ENCODE measurements at places on chromosomes 16 and 17. TPM values are rescaled to one million over a fixed set of nuclear protein-coding genes. Genes with fewer than 3 reads are reported as not detected.

- no peak for DNase-seq
Observed at GRCh38 chr16:75287708-75288107, 36.3 kb upstream of the BCAR1 start.

The FBXW10B gene
- 0.21 TPM for polyA plus RNA-seq

DNA sequence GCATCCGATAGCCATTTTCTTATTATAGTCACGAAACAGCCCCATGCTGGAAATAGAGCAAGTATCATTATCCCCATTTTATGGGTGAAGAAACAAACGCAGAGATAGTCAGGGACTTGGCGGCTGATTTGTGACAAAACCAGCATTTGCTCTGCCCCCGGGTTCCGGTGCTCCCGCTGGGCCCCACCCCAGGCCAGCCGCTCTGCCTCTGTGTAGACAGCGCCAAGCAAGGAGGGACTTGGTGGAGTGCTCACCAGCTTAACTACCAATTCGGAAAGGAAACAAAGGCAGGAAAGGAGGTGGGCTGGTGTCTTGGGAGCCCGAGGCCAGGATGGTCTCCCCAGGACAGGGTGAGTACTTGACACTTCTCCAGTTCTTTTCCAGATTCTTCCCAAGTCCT, 10.0 kb downstream of the SRL start:
- DNase-seq: no peak

DNA sequence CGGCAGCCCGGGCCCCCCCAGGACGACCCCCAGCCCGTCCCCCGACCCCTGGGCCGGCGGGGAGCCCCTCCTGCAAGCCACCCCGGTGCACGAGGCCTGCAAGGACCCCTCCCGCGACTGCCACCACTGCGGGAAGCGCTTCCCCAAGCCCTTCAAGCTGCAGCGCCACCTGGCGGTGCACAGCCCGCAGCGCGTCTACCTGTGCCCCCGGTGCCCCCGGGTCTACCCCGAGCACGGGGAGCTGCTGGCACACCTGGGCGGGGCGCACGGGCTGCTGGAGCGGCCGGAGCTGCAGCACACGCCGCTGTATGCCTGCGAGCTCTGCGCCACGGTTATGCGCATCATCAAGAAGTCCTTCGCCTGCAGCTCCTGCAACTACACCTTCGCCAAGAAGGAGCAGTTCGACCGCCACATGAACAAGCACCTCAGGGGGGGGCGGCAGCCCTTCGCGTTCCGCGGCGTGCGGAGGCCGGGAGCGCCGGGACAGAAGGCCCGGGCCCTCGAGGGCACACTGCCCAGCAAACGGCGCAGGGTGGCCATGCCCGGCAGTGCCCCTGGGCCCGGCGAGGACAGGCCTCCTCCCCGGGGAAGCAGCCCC, 15.6 kb upstream of the ZFPM1 start:
- peak; percentile 74 for DNase-seq

- no peak for DNase-seq
Observed at GRCh38 chr16:68289621-68290329, 21.0 kb downstream of the SLC7A6OS start.

- no peak for DNase-seq
Observed at GRCh38 chr16:28496844-28497243, 2.4 kb downstream of the APOBR start.

GRCh38 chr17:28788100-28788499, 44.3 kb downstream of the TRAF4 start:
- DNase-seq: no peak

The ASIC2 gene
- not detected for polyA plus RNA-seq

The CCDC200 gene
- 6.1 TPM for polyA plus RNA-seq

DNA sequence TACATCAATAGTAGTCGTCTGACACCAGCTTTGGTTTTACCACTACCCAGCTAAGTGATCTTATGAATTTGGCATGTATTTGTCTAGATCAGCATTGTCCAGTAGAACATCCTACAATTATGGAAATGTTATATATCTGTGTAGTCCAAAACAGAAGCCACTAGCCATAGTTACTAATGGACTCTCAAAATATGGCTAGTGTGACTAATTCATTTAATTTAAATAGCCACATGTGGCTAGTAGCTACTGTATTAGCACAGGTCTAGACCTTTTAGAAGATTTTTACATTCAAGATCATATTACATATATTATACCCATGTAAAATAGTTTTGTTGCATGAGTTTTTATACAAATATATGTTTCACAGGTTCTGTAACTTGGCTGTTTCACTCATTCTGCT, 27.0 kb upstream of the NFAT5 start:
- no peak for DNase-seq

The MYADML2 gene
- 17.1 TPM for polyA plus RNA-seq

- DNase-seq: no peak
Observed at GRCh38 chr17:2948721-2949468, 114.5 kb downstream of the OR1D5 start.

DNA sequence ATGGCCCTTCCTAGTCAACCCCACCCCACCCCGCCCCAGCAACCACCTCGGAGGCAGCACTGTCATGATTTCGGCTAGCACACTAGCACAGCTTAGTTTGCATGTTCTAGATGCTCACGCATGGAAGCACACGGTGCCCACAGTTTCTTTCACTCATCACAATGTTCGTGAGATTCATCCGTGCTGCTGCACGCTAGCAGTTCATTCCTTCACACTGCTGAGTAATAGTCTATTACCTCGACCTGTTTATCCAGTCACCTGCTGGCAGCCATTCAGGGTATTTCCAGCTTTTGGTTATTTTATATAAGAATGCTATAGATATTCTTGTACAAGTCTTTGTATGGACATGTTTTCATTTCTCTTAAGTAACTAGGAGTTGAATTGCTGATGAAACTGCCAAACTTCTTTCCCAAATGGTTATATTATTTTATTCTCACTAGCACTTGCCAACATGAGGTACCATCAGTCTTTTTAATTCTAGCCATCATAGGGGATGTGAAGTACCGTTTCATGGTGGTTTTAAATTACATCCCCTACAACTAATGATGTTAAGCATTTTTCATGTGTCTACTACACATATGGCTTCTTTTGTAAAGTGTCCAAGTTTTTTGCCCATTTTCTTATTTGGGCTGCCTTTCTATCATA, 75.7 kb downstream of the CYTH1 start:
- DNase-seq: no peak

- DNase-seq: no peak
Observed at GRCh38 chr17:9446528-9446927, 129.1 kb downstream of the STX8 start.

DNA sequence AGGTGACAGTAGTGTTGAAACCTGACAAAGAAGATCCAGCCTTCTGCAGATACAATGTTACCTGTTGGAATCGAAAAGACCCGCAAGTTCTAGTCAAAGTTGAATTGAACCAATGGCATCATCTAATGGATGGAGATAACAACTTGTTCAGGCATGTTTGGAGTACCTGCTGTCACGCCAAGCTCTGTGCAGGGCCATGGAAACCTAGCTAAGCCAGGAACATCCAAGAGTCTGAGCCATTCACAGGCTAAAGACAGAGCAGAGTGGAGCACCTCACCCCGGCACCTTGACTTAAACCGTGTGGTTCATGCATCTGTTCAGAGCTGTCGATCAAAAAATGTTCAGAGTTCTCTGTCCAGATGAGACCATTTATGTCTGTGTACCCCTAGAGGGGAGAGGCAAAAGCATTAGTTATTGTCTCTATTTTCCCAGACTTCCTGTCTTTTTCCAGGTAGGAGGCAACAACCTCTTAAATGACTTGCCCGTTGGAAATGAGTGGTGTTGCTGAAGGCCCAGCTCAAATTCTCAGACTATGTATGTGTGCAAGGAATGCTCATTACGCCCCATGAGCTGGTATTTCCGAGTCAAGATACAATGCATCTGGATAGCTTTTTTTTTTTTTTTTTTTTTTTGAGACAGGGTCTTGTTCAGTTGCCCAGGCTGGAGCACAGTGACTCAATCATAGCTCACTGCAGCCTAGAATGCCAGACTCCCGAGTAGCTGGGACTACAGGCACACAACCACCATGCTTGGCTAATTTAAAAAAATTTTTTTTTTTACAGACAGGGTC, 44.9 kb upstream of the XYLT1 start:
- no peak for DNase-seq

The BEAN1 gene
- polyA plus RNA-seq: 2.9 TPM

DNA sequence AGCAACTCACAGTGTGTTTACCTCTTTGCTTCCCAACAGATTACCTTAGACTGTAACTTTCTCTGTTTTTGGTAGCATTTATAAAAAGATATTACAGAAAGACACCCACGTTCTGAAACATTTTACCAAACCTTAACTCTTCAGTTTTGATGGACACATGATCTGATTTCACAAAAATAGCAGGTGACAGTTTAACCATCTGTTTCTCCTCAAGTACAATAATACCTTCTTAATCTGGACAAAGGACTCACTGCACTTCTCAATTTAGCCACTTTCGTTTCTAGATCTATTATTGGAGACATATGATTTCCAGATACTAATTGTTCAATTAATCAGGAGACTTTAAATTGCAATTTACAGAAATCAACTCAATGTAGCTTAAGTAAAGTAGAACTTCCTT, 703.8 kb upstream of the KIF2B start:
- no peak for DNase-seq

The RNF135 gene
- 1.4 TPM for polyA plus RNA-seq

DNA sequence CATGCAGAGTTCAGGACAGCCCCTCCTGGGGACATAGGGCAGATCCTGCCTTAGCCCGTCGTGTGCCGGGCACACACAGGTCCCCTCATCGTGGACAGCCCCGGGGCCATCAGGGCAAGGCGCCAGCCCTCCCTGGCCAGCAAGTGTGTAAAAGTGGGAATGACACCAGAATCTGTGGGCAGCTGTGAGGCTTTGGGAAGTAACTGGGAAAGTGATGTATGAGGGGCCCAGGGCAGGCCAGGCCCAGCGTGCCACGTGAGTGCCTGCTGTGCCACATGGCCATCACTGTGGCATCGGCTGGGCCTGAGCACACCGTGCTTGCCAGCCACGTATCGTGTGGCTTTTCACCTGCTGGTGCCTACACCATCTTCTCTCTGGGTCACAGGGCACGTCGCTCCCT, 26.6 kb downstream of the ACSF3 start:
- no peak for DNase-seq

The ALOX12 gene
- 2.5 TPM for polyA plus RNA-seq

GRCh38 chr17:64732336-64733006, 70.4 kb upstream of the SMURF2 start:
- DNase-seq: no peak

The HSD17B1 gene
- 2.8 TPM for polyA plus RNA-seq

DNA sequence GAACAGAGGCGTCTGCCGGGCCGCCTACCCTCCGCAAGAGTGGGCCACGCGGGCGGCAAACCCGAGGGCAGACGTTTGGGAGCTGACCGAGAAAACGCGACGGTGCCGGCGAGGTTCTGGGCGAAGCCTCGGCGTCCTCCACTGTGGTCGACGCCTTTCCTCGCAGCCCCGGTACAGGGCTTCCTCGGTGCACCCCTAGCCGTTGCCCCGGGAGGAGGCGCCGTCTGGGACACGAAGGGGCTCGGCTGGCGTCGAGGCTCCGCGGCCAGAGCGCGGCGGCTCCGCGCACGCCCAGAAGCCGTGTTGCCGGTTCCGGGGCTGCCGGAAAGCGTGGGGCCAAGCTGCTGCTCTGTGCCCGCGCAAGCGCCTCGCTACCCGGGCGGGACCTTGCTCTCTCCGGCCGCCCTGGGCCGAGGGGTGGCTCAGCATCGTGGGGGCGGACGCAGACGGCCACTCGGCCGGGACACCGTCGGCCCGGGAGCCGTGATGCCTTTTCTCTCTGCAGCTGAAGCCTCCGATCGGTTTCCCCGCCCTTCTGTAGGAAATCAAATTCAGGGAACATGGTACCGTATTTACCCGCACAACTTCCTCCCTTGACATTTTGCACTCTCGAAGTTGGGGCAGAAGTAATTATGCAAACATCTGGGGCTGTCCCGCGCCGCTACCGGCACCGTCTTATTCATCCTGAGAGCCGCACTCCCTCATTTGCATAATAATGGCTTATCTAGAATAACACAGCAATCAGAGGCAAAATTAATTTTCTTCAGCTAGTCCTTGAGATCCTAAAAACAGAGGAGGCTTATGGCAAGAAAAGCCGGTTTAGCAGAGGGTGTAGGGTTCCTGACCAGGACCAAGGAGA, 7.3 kb upstream of the CBX8 start:
- no peak for DNase-seq

DNA sequence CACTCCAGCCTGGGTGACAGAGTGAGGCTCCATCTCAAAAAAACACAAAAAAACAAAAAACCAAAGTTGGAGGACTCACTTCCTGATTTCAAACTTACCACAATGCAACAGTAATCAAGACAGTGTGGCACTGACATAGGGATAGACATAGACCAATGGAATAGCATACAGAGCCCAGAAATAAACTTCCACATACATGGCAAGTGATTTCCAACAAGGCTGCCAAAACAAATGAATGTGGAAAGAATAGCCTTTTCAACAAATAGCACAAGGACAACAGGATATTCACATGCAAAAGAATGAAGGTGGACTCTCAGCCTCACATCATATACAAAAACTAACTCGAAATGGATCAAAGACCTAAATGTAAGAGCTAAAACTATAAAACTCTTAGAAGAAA, 36.8 kb upstream of the RASD1 start:
- DNase-seq: no peak

- no peak for DNase-seq
Observed at GRCh38 chr17:35560703-35561102, at the start of gene SLFN14. TSS of gene SLFN14 (minus strand) at chr17:35560819. CDS start at chr17:35558062, 2,757 bp downstream.

- DNase-seq: no peak
Observed at GRCh38 chr16:46650254-46650623, 29.1 kb upstream of the SHCBP1 start.

DNA sequence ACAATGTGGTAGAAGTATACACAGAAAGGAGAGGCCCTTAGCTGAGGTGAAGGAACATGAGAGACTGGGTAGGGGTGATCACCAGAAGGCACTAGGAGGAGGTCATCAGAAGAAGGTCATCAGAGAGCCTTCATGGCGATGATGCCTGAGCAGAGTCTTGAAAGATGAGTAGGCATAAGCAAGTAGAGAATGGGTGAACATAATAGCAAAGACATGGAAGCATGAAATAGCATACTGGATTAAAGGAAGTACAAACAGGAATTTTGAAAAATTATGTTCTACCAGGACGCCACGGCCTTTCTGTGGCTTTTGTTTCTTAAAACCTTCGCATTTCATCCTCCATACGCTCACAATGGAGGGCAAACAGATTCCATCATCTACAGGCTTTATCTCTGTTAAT, 2.9 kb downstream of the IKZF3 start:
- no peak for DNase-seq

The HS3ST4 gene
- 0.15 TPM for polyA plus RNA-seq

DNA sequence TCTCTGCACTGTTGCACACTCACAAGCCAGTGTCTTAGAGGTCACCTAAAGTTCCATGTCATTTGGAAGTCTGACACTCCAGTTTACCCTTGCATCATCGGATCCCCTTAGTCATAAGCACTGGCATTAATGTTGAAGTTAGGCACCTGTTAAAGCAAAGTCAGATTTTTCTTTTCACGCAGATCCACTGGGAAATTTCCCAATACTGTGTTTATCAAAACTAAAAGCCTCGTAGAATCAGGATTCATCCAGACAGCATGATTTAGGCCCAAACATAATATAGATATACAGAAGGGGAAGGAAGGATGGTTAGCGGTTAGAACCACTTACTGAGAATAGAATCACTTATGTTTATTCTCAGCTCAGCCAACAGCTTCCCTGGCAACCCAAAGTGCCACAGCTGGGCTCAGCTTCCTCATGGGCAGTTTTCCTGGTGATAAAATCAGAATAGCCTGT, 30.1 kb upstream of the HAPSTR1 start:
- DNase-seq: peak; percentile 39

GRCh38 chr16:25563700-25564099, 128.1 kb upstream of the HS3ST4 start:
- no peak for DNase-seq

The CPNE7 gene
- 7.0 TPM for polyA plus RNA-seq
